ENCODE measurements at places on chromosomes 3 and 15.

DNA sequence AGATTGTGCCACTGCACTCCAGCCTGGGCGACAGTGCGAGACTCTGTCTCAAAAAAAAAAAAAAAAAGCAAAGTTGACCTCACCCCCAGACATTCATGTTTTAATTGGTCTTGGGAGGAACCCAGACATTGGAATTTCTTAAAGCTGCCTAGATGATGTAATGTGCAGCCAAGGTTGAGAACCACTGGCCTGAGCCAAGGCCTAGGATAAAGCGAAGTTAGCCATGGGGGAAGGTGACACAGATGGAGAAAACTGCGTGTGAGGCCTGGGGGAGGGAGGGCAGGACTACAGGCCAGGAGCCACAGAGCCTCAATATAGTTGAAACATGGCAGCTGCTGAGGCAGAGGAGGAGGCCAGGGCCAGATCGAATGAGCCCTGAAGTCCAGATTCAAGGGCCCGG lies 21.0 kb downstream of the GLB1 start:
- DNase-seq: no peak

DNA sequence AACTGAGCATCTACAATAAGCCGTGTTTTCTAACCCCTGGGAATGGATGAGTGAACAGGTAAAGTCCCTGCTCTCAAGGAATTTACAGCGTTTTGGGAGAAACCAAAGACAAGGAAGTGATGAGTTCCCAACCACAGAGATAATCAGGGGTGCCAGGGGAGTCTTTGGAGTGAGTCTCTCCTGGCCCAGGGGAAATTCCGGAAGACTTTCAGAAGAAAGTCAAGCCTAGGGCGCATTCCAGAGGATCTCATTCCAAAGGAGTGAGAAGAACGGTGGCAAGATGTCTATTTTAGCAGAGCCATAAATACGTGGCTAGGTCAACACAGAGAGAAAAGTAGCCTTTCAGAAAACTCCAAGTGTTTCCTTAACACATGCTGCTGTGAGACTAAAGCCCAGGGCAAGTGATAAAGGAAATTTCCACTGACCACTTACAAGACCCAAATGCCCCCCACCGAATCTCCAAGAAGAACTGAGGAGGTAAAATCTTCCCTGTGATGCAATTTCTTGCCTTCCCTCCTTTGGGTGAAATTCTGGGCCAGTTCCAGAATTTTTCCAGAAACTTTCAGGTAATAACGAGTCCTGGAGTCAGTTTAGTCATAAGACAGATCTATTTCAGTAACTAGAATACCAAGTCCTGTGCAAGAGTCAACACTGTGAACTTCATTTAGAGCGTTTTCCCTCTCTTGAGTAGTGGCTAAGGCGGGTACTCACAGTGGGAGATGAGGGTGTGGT lies 437.4 kb downstream of the NR2F2 start:
- no peak for DNase-seq

- DNase-seq: no peak
These were observed 1037.6 kb upstream of the NR2F2 start for GRCh38 chr15:95292785-95293450.

GRCh38 chr3:111616417-111617105 lies 21.4 kb upstream of the ZBED2 start:
- DNase-seq: no peak

DNA sequence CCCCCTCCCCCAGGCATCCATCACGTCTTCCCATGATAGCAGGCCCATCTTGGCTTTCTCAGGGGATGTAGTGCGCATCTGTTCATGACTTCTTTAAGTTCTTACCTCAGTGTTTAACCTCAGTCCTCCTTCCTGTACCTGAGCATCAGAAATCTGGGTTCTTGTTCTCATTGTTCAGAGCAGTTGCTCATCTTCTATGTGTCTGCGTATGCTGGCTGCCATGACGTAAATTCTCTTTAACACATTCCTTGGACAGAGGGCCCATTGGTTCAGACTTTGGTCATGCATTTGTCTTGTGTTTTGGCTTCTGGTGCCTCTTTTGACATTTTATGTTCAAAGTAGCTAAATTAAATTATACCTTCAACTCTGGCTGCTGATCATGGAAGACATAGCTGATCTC lies 227.3 kb downstream of the CACNA2D3 start:
- DNase-seq: no peak

DNA sequence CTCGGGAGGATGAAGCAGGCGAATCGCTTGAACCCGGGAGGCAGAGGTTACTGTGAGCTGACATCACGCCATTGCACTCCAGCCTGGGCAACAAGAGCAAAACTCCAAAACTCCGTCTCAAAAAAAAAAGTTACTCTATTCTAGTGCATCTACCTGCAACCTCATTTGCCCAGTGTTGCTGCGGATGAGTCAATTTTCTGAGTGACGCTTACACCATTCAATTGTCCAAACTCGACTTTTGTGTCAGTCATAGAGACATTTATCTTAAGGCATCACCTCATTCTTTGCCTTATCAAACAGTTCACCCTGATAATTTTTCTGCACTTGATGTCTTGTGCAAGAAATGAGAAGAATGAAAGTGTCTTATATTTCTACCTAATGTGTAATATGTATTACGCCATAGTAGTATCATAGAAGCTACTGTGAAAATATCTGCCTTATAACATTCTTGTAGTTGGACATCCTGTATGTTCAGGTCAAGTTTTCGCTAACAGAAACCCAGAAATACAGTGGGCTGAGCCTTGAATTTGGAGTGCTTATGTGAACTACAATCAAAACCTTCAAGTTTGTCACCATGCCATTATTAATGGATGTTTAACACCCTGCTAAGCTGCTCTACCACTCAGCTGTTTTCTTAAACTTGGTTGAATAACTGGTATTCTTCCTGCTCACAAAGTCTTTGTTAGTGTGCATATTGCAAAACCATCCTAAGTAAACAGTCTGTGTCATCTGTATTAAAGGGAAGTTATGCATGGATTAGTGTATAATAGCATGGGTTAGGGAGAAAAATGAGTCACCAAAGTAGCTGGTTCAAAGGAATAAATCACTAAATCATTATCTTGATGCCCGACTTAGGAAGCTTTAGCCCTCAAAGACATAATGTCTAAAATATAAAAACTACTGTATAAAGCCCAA lies 531.0 kb upstream of the NR2F2 start:
- no peak for DNase-seq
